Stimulated activated CD4-positive, alpha-beta T cell treated with anti-CD3 and anti-CD28 coated beads, Interleukin-12 subunit alpha, Interleukin-12 subunit beta, amount 100 ng/mL, for 24 hours (primary cell): ENCODE measurements at places on chromosomes 12 and 14.

GRCh38 chr14:26597071-26597588 lies 703 bp downstream of the NOVA1 start:
- no peak for DNase-seq

DNA sequence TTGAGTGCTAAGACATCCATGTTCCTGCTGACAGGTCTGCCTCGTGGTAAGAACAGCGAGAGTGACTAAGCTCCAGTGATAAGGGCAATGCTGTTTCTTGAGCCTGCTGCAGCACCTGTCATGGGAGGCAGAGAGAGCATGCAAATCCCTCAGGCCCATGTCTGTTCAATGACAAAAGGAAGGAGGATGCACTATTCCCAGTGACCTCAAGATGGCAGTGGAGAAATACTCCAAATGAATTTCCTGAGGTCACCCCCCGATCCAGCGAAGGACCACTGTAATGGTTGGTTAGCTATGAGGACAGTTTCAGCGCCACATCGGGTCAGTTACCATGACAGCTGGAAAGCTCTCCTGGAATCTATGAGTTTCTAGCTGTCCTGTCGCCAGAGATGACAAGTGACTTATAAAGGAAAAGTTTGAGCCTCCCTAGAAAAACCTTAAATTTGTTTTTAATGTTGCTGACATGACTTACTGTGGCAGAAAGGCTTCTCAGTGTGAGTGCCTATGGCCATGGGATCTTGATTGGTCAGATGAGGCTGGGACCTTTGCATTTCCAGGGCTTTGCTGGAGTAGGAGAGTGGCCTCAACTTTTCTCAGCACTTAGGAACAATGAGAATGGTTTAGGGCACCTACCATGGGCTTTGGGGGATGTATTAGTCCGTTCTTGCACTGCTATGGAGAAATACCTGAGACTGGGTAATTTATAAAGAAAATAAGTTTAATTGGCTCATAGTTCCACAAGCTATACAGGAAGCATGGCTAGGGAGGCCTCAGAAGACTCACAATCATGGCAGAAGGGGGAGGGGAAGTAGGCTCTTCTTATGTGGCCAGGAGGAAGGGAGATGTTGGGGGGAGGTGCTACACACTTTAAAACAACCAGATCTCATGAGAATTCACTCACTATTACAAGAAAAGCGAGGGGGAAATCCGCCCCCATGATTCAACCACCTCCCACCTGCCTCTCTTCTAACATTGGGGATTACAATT lies 88.0 kb upstream of the TMEM260 start:
- DNase-seq, result no peak

DNA sequence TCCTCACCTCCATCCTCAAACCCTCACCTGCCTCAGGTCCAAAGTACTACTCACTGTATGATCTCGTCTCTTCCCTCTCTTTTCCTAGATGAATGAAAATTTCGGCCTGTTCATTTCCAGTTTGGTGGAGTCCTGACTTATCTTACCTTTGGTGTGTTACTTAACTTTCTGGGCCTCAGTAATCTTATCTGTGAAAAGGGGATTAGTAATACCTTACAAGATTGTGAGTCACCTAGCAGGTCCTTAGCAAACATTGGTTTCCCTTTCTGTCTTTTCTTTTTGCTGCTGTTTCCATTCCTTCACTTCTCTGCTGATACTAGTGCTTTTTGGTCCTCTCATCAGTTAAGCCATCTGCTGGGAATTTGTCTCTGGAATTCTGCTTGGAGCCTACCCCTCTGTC lies 52.8 kb downstream of the AKAP6 start:
- no peak for DNase-seq

- DNase-seq, result no peak
Observed at GRCh38 chr12:56299308-56299852, 750 bp downstream of the CS start.
